Iris pigment epithelial cell (primary cell): ENCODE measurements at places on chromosomes 6 and 20.

- DNase-seq: peak; percentile 66
Measured at GRCh38 chr6:170529839-170530469, 23.2 kb downstream of the PSMB1 start.

GRCh38 chr20:1651268-1652058 is 6.1 kb downstream of the SIRPG start:
- DNase-seq: no peak

DNA sequence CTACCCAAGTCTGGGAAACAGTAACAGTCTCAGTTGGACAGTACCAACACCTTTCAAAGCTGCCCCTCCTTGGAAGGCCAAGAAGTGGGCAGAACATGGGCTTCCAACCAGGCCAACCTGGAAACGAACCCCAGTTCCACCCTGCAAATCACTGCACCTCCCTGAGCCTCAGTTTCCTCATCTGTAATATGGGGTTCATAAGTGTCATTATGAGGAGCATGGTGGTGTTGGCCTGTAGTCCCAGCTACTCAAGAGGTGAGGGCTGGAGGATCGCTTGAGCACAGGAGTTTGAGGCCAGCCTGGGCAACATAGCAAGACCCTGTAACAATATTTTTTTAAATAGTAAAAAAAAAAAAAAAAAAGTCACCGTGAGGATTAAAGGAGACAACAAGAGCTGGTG is 34.5 kb downstream of the C20orf203 start:
- DNase-seq: no peak

DNA sequence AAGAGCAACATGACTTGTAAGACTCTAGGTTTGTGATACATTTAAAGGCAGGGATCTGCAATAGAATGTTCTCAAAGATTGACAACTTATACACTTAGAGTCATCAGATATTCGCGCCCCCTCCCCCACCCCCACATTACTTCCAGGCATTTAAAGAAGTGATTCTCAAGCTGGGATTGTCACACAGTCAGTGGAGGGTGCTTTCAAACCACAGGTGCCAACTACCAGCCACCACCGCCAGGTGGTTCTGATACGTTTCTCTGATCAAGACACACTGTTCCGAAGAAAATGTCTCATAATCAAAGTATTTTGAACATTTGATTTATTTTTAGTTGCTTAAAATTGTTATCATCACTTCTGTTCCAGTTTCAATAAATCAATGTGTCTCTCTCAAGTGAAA is 357.5 kb downstream of the ESR1 start:
- DNase-seq: no peak

GRCh38 chr6:148780918-148781436 is 34.1 kb downstream of the UST start:
- DNase-seq: no peak

GRCh38 chr6:132198896-132199295 is 202.4 kb downstream of the MOXD1 start:
- DNase-seq: peak; percentile 85

DNA sequence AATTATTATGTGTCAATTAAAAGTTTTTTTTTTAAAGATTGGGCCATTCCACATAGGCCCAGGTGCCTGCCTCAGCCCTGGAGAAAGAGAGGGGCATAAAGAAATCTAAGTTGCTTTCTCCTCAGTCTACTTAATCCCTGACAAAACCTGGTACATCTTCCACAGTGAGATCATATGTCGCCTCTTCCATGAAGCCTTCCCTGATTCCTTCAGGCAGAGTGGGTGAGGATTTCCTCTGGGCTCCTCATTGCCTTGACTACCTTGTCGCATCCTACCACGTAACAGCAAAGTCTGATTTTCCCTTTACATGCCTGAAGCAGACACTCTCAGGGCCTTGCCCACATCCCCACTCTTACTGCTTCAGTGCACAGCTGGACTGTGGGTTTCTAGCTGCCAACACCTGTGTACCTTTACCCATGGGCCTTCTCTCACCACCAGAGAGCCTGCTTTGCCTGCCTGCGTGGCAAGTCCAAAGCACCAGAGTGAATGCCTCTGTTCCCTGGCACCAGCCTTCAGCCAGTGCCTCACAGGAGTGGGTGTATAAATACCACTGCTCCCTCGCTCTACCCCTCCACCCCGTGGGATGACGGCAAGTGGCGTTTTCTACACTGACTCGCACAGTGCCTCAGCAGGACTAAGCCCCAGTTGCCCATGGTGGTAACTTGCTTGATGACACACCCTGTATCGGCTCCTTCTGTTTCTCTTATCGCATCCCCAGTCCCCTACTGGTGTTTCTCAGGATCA is 68.0 kb downstream of the EYA2 start:
- no peak for DNase-seq

DNA sequence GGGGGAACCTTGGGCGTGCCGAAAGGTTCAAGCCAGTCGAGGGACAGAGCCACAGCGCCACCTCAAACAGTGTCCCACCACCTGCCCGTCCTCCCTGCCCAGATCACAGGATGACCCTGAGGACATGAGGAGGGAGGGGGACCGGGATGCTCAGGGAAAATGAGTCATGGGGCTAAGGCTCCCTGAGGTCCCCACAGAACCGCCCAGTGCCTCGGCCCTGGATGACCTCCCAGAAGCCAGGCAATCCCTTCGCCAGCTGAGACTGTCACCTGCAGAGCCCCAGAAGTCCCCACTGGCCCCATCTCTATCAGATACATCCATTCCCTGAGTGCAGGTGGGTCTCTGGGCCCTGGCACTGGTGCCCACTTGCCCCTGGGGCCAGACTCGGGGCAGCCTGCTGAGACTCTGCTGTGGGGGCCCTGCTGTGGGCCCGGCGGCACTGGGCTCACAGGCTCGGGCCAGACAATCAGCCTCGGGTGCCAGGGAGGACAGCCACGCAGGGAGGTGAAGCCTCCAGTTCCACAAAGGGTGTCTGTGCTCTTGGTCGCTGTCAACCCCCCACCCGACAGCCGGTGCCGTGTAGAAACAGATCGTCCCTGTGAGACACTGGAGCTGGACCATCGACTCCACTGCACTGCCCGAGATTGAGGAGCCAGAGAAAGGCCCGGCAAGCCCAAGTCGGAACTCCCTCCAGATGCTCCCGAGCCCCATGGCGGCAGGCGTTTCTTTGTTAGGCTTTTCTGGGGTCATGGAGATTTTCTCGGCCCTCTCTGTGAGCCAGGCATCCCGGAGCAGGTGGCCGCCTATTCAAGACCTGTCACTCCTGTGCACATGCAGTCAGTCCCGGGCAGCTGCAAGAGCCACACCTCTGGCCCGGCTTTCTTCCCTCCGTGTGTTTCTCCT is 26.1 kb downstream of the PXDC1 start:
- DNase-seq: no peak

DNA sequence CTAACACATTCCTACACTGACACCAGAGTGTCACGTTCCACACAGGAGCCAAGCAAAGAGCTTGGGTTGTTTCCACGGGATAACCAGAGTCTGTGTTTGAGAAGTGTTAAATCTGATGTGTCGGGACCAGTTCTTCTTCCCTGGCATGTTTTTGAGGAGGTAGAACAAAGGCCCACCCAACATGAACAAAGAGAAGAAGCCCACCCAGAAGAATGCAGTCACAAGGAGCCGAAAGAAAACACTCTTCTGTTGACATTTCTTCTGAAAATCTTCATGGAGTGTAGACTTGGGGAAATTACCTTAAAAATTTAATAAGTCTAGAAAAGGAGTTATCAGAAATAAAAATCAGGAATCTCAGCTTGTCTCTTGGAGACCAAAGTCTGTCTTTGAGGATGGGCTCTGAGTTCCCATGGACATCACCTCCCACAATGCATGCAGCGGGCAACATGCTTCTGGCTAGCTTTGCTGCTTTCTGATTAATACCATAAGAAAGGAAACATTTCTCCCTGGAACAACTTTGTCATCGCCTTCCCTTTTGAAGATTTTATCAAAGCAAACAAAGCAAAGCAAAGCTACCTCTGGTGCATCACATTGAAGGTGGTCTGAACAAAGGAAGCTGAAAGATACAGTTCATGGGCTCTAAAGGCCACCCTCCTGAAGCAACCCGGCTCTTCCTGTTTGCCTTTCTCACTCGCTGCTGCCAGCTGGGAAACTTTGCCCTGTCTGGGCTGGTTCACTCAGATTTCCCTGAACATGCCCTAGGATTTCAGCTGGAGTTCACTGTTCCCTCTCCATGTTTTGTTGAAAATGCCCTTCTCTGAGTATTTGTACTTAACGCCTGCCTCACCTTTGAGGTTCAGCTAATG is 448.1 kb downstream of the KIF16B start:
- DNase-seq: no peak

GRCh38 chr20:56810141-56810540 is 181.0 kb downstream of the TFAP2C start:
- no peak for DNase-seq
